ENCODE measurements at places on chromosomes 2 and 18.
A peak's percentile ranks its signal among the peaks of the same experiment; 100 is the strongest.

DNA sequence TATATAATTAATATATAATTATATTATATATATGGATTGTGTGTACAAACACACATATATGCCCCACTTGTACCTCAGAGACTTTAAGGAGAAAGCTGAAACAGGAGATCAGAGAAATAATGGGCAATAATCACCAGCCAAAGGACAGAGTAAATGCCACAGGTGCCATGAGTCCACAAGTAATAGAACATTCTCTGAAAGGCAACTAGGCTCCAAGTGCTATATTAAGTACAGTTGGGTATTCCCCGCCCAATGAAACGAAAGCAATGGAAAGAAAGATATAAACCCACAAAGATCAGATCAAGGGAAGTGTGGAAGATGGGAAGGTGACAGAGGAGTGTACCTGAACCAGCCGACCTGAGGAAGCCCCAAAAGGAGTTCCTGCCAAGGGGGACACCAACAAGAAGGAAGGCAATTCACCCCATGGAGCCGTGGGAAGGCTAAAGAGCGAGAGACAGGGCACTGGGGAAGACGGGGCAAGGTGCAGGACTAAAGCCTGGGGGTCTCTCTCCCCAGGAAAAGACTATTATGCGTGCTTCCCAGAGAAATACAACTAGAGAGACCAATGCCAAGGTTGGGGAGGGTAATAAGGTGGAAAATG, 19.0 kb downstream of the DYM start:
- no peak for DNase-seq

DNA sequence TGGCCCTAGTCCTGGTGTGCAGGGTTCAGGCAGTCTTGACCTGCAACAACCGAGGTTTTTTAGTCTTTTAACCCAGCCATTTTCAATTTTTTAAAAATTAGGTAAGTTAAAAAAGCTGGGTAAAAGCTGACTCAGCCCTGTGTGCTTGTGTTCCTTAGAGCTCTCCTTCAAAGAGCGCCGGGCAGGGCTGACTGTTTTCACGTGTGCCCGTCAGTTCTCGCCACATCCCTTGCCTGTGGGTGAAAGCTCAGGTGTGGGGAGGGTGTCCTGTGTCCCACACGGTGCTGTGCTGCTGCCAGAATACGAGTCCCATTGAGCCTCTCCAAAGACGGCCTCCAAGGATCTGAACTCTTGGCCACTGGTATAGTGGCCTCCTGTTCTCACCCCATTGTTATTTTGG, 5.3 kb upstream of the ANO7 start:
- no peak for DNase-seq

DNA sequence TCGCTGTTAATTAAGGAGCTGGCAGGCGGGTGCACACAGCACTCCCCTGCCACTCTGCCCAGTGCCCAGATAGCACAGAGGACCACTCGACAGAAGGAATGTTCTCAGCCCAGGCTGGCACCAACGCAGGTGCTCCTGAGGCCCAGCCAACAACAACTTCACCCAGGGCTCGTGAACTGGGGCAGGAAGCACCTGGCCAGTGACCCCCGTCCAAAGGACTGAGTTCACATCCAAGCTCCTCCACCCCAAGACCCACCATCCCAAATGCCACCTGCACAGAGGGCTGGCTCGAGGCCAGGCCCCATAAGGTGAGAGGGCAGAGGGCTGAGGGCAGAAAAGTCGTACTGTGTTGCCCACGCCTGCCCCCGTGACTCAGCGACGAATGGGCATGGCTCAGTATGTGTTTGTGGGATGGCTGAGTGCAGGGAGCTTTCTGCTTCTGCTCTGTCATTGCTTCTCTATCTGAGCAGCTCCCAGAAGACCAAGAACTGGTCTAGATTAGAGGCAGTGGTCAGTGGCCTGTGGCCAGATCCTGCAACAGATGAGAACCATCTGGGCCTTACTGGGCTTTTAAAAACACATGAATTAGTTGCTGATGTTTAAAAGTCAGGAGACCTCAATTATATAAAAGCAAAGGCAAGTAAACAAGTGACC, 68.4 kb downstream of the POLR1A start:
- DNase-seq, result peak; percentile 90

DNA sequence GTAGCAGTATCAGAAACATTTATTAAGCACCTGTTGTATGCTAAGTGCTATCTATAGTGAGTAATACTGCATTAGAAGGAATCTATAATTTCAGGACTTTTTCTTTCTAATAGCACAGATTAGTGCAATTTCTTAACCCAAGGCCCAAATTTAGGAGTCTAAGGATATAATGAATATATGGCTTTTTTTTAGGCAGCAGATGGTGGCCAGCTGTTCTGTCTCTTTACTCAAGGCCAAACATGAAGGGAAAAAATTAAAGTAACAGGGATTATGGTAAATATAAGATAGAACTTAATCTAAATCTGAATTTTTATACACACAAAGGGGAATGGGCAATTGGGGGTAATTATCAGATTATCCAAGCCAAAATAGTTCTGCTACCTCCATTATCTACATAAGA, 230.6 kb upstream of the SP5 start:
- no peak for DNase-seq

DNA sequence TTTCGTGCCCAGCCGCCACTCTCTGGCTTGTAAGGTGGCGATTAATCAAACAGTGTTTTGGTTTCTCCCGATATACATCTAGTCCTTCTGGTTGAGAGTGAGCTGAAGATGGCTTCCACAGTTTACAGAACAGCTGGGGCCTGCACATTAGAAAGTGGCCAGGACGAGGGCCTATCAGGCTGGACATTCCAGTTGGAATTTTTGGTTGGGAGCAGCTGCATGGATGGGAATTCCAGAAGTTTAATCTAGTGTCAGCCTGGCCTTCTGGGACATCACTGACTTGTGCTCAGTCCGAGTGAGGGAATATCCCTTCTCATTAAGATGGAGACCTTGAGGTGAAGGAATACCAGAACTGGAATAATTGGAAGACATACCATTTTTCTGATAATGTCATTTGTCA, 118.1 kb upstream of the SIX2 start:
- DNase-seq, result no peak
